ENCODE measurements at places on chromosomes 3 and 15. TPM values are rescaled to one million over a fixed set of nuclear protein-coding genes. Genes with fewer than 3 reads are reported as not detected.

Gene DPPA2
- total RNA-seq: not detected

Gene ROBO2
- total RNA-seq: 377 TPM

Gene GOLGA6A
- not detected for total RNA-seq

Gene CIB2
- 18.4 TPM for total RNA-seq

Gene FAM81A
- 93.1 TPM for total RNA-seq

Gene ABTB1
- 4.7 TPM for total RNA-seq

Gene TADA3
- total RNA-seq: 28.1 TPM

Gene NEK10
- total RNA-seq: 25.7 TPM

Gene SEMA3G
- total RNA-seq: 3.0 TPM

Gene HRG
- total RNA-seq: not detected

Gene MAP4
- 306 TPM for total RNA-seq

Gene TICRR
- total RNA-seq: 0.62 TPM

Gene RBPMS2
- not detected for total RNA-seq

Gene CMTM7
- total RNA-seq: 0.31 TPM

Gene C3orf70
- 26.8 TPM for total RNA-seq

Gene CCR2
- 0.31 TPM for total RNA-seq

Gene TAGLN3
- total RNA-seq: 151 TPM

Gene TM4SF18
- 5.6 TPM for total RNA-seq

Gene ARRDC4
- 55.1 TPM for total RNA-seq

Gene TRIM59
- 14.3 TPM for total RNA-seq
